ENCODE measurements at places on chromosomes 12 and 14.

DNA sequence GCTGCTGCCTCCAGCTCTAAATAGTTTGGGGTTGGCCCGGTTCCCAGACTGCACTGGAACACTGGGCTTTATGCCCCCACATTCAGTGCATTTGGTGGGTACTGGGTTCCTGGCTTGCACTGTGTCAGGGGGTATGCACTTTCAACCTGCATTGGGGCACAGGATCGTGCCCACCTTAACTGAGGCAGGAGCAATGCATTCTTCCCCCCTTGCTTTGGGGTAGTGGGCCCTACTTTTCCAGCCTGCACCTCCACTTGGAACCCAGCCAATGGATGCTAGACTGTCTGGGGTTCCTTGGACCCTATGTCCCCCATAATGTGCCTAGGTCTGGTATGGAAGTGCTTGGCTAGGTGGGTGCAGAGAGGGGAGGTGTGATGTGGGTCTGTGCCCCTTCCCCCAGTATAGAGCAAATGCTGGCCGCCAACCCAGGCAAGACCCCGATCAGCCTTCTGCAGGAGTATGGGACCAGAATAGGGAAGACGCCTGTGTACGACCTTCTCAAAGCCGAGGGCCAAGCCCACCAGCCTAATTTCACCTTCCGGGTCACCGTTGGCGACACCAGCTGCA, 615 bp downstream of the TARBP2 start:
- DNase-seq = no peak

DNA sequence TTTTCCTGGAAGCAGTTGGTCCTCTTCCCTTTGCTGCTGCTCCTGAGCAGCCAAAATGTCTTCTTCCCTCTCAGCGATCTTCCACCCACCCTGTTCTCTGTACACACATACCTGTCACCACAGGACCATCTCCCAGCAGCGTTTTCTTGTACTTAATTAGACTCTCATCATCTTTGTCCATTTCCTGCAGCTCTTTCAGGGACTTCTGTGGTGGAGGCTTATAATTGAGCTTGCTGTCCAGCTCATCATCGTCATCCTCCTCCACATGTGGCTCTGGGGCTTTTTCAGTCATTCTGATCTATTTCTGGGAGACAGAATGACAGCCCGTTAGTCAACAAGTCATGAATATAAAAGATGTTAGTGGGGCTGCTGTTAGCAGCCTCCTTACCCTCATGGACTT, 11.0 kb downstream of the ARHGDIB start:
- DNase-seq = no peak

DNA sequence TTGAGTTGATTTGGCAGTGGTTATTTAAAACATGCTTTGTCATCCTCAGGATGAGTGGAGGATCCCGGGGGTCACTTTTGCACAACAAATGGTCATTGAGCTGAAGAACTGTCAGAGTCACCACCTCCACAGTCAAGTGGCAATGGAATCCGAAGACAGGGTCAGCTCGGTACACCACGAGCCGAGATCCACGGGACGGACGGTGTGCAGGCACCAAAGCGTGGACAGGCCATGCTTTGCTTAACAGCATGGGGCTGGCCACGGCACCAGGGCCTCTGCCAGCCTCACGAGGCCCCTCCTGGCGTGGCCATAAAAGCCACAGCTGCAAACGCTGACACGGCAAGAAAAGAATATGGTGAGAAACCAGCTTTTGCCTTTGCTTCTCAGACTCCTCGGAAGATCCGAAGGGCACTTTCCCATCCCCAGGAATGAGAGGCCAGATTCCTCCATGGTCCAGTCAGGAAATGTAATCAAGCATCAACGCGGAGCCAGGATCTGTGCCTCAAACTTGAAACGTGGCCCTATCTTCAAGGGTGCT, 152.2 kb upstream of the DIO3 start:
- DNase-seq = no peak

DNA sequence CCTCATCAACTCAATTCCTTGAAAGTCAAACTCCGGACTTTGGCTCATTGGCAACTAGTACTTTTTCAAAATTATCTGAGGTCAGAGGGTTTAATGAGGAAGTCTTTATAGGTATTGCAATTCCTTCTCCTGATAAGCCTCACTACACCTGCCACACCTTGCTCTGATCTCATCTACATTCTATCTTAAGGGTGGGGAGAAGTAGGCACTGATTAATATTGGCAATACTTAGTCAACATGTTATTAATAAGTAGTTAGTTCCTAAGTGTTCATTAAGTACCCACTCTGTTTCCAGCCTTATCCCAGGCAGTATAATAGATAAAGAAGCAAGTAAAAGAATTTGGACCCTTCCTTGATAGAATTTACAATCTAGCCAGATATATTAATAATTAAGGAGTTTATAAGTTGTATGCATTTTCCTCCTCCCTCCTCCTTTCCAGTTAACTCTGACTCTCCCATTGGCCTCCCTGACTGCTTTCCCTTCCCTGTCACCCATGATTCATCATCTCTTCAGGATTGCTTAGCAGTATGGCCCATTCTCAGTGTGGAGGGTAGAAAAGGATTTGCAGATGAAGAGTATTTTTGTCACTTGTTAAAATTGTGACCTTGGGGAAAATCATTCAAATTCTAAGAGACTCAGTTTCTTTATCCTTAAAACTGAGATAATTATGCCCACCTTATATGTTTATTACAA, 231.0 kb upstream of the ATP2B1 start:
- no peak for DNase-seq

DNA sequence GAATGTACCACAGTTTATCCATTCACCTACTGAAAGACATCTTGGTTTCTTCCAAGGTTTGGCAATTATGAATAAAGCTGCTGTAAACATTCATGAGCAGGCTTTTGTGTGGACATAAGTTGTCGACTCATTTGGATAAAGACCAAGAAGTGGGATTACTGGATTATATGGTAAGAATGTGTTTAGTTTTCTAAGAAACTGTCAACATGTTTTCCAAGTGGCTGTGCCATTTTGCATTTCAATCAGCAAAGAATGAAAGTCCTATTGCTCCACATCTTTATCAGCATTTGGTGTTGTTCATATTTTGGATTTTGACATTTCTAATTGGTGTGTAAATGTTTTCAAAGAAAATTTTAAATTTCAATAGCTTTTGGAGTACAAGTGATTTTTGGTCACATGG, 27.3 kb upstream of the KLRF1 start:
- DNase-seq = no peak

DNA sequence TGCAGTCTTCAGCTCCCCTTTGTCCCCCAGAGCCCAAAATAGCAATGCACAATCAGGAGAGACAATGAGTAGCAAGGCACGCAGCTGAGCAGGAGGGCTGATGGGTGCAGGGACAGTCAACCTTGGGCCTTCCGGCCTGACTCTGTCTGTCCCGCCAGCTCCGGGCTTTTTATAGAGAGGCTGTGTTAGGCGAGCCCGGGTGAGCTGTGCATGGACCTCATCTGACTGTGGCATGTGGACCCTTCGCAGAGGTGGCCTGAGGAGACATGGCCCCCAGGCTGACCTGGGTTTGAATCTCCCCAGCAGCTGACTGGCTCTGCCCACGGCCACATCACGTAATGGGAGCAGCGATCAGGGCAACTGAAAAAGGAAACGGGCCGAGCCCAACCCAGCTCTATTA, 177.9 kb downstream of the TSPAN9 start:
- no peak for DNase-seq

- no peak for DNase-seq
These were observed 11.0 kb downstream of the CLEC2B start for GRCh38 chr12:9858135-9858534.
